BE2C (cell line): ENCODE measurements at places on chromosomes 13 and 19.

GRCh38 chr19:10538204-10538983, 5.3 kb upstream of the ATG4D start:
- no peak for DNase-seq

DNA sequence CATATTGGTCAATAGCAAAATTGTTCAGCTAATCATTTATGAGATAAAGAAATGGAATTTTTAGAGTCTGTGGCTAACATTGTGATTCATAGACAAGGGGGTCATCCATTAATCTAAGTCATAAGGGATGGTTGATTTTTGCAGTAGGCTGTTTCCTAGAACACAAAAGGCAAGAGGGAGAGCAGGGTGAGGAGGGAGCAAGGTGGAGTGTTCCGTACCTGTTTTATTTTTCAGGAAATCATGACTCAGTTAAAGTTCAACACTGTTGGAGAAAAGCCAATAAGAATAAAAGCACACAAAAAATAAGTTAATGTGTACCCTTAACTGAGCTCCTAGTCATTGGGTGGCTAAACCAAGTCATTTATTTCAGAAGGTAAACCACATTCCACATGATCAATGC, 512.4 kb upstream of the ATXN8OS start:
- DNase-seq: no peak

DNA sequence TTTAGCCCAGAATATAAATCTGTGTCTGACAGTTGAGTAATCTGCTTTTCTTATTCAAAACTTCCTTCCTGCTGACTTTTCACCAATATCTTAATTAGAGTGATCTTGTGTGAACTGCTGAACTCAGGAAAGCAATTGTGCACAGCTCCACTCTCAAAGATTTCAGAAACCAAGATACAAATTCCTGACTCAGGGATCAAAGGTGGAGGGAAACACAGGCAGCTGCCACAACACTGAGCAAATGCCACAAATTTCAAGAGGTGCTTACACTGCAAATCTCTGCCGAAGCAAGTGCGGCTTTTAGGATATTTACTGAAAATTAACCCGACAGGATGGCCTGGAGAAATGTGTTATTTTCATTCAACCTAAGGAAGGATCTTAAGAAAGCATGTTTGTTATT, 111.4 kb downstream of the STOML3 start:
- DNase-seq: no peak

- DNase-seq: no peak
These were observed 671 bp upstream of the SLC46A3 start for GRCh38 chr13:28719227-28720055.

DNA sequence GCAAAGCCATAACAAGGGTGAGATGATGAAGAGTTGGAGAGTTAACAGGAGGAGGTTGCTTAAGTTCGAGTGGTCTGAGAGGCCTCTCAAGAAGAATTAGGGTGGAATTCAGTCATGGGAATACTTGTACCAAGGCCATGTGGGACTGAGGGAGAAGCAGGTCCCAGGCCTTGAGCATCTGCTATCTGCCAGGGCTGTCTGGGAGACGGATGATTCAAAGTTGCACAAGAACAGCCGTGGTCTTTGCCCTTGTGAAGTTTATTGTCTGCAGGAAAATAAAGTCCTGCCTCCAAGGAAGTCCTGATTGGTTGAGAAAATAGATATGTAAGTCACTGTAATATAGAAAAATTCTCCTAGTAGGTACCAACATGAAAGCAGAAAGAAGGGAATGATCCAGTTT, 178.8 kb upstream of the RFC3 start:
- no peak for DNase-seq

GRCh38 chr19:14430712-14431111, 2.4 kb upstream of the PKN1 start:
- DNase-seq: no peak

- no peak for DNase-seq
These were observed 13.3 kb downstream of the ARRDC2 start for GRCh38 chr19:18021121-18021755.

GRCh38 chr13:79128158-79128557, 277.9 kb downstream of the RBM26 start:
- DNase-seq: no peak

DNA sequence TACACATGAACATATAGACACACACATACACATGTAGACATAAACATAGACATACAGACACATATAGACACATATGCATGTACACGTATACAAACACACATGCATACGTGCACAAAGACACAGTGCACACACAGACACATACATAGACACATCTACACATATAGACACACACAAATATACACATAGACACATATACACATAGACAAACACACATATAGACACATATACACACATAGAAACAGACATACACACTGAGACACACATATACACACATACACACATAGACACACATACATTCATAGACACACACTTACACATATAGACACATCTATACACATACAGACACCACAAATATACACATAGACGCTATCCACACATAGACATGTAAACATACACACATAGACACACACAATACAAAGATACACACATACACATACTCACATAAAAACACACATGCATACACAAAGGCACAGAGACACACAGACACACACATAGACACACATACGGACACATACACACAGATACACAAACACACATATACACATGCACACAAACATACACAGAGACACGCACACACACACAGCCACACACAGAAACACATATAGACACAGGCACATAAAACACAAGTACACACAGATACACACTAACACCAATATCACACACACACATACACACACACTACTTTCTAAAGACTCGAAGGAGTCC, 254.0 kb downstream of the TSHZ3 start:
- no peak for DNase-seq

DNA sequence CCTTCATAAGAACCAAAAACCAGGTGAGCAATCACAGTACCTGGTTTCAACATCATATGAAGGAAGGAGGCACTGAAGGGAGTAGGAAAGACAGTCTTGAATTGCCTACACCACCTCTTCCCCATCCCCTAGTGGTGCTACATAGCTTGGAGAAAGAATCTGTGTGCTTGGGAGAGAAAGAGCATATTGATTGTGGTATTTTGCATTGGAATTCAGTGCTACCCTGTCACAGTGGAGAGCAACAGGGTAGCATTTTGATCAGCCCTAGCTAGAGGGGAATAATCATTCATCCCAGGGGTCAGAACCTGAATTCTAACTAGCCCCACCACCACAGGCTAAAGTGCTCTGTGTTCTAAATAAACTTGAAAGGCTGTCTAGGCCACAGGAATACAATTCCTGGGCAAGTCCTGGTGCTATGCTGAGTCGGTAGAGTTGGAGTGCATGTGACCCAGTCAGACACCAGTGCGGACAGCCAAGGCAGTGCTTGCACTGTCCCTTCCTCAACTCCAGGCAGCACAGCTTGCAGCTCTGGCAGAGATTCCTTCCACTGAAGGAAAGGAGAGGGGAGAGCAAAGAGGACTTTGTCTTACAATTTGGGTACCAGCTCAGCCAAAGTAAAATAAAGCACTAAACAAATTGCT, 158.7 kb downstream of the VWA8 start:
- no peak for DNase-seq

DNA sequence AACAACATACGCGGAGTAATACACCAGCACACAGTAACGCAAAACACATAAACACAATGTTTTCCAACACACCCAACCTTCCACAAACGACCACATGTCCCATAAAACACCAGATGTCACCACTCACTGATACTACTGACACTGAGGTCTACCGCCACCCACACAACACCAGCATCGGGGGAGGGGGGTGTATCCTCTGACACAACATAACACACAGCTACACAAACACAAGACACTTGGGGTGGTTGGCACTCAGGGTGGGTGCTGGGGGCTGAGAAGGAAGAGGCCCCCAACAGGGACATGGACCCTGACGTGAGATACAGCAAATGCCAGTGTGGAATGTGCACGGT, 1.5 kb upstream of the KCNN4 start:
- no peak for DNase-seq

- DNase-seq: no peak
These were observed 1.5 kb downstream of the GIPC3 start for GRCh38 chr19:3586707-3587346.

- DNase-seq: peak; percentile 58
These were observed 1.4 kb downstream of the ING1 start for GRCh38 chr13:110714797-110715394.

GRCh38 chr13:30119476-30119875, 187.9 kb downstream of the KATNAL1 start:
- no peak for DNase-seq

DNA sequence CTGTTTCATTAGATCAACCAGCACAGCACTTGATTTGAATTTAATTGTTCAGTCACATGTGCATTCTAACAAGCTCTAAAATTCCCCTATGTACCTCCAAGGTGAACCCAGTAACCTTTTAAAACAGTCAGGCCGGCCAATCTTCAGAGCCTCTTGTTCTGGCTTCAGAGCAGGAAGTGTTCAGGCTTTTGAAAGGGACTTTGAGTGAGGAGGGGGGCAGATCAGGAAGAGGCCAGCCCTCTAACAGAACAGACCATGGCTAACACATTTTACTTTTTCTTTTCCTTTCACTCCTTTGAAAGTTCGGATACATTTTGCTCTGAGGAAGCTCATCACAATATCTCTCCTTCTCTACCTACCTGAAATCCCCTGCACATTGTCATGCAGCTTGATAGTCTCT, 390.3 kb downstream of the TBC1D4 start:
- DNase-seq: no peak
